ENCODE measurements at places on chromosomes 13 and 19. TPM values are rescaled to one million over a fixed set of nuclear protein-coding genes. Genes with fewer than 3 reads are reported as not detected.

- no peak overlapping the region for H3K4me3 ChIP-seq
- no peak for DNase-seq
- no peaks in the 10 kb centered on the region for H3K4me1 ChIP-seq
- no peaks in the 10 kb centered on the region for H3K27me3 ChIP-seq
- H3K27ac ChIP-seq, result no peak overlapping the region
- H3K36me3 ChIP-seq, result peaks cover 45% of the 10 kb centered on the region
These were observed 209.0 kb downstream of the VWA8 start for GRCh38 chr13:41751734-41752445.

The AKAP11 gene
- total RNA-seq, result 37.8 TPM

The RASAL3 gene
- 130 TPM for total RNA-seq

DNA sequence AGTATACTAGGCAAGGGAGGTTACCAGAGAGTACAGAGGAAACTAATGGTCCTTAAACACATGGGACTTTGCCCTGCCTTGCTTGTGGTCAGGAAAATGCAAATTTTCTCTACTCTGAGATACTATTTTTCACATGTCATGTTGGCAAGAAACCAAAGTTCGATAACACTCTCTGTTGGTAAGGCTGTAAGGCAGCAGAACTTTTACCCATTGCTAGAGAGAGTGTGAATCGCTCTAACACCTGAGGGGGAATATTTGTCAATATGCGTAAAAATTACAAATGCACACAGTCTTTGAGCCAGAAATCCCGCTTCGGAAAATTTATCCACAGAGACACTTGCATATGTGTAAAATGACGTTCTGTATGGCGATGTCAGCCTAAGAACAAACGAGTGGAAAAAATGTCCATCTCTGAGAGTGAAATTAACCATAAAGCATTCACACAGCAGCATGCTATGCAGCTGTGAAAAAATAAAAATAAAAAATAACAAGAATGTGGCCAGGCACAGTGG is 9.5 kb upstream of the RFX1 start:
- peaks cover 5% of the 10 kb centered on the region for H3K4me1 ChIP-seq
- no peaks in the 10 kb centered on the region for H3K36me3 ChIP-seq
- no peak overlapping the region for H3K27ac ChIP-seq
- no peaks in the 10 kb centered on the region for H3K27me3 ChIP-seq
- no peak overlapping the region for H3K4me3 ChIP-seq

The KLK15 gene
- total RNA-seq, result not detected

The ZNF418 gene
- 2.3 TPM for total RNA-seq

The OLFM4 gene
- total RNA-seq, result not detected

GRCh38 chr19:24046550-24046949 is 40.4 kb upstream of the ZNF254 start:
- no peak overlapping the region for H3K4me3 ChIP-seq
- H3K27ac ChIP-seq, result no peak overlapping the region
- DNase-seq, result no peak
- peaks cover 48% of the 10 kb centered on the region for H3K36me3 ChIP-seq

DNA sequence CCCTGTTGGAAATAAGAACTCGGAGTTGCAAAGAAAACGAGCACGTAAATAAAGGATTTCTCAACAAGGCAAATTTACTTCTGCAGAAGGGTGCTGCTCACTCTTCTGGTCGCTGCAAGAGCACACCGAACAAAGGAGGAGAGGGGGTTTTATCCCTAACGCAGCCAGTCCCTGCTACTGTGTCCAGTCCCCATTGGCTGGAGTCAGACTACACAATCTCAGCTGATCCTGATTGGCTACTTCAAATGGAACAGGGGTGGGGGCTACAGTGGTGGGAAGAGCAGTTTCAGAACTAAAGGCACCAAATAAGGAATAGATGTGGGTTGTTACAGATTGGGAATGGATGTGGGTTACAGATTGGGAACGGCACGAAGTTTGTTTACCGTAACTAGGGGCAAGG is 63.9 kb upstream of the MCF2L start:
- H3K27me3 ChIP-seq, result peaks cover 9% of the 10 kb centered on the region
- H3K4me3 ChIP-seq, result no peak overlapping the region
- H3K36me3 ChIP-seq, result no peaks in the 10 kb centered on the region
- no peaks in the 10 kb centered on the region for H3K4me1 ChIP-seq

All from activated CD4-positive, alpha-beta memory T cell treated with anti-CD3 and anti-CD28 coated beads for 36 hours (primary cell).